Stimulated activated CD4-positive, alpha-beta T cell treated with anti-CD3 and anti-CD28 coated beads, Interleukin-1b, Interleukin-23, amount 100 ng/mL, for 24 hours (primary cell): ENCODE measurements at places on chromosomes 13 and 19.

DNA sequence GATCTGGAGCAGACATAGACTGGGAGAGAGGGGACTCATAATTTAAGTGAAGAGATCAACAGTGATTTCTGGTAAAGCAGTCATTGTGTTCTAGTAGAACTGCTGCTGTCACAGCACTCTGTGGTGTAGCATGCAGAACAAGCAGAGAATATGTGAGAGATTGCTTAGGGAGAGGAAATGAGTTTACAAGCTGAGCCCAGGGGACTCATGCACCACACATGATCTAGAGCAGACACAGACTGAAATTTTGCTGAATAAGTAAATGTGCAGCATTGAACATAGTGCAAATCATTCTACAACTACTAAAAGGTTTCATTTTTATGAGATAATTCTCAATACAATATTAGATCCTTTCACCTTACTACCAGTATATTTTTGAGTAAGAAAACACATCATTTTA is 125.7 kb downstream of the MYO16 start:
- no peak for DNase-seq

DNA sequence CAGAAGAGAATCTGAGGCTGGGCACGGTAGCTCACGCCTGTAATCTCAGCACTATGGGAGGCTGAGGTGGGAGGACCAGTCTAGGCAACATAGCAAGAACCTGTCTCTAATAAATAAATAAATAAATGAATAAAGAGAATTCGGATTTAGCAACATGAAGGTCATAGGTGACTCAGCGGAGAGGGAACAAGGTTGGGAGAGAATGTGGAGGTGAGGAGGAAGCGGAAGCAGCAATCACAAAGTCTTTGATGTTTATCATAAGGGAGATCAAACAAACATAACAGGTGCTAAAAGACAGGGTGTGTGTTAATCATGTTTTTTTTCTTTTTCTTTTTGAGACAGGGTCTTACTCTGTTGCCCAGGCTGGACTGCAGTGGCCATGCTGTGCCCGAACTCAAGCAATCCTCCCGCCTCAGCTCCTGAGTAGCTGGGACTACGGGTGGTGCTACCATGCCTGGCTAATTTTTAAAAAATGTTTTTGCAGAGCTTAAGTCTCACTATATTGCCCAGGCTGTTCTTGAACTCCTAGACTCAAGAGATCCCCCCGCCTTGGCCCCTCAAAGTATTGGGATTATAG is 16.3 kb downstream of the PBX4 start:
- no peak for DNase-seq

DNA sequence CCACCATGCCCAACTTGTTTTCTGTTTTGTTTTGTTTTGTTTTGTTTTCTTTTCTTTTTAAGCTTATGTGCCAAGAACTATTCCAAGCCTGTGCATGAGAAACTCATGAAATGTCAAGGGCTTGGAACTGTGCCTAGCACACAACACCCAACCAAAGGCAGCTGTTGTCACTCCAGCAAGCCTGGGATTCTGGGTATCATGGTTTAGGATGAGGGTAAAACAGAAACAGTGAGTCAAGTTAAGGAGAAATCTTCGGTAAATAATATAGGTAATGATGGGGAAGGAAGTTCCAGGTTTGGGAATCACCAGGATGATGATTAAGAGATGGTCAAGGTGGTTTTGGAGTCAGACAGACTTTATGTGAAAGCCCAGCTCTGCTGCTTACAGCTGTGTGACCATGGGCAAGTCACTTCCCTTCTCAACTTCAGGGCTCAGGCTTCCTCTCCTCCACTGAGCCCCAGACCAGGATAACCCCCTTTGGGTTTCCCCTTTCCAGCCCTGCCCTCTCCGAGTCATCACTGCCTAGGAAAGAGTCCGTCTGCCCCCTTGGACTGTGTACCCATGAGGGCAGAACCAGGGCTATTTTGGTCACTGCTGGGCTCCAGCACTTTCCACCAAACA is 5.0 kb downstream of the PVR start:
- no peak for DNase-seq

- DNase-seq = no peak
Observed at GRCh38 chr19:10001899-10002298, 8.4 kb downstream of the COL5A3 start.

DNA sequence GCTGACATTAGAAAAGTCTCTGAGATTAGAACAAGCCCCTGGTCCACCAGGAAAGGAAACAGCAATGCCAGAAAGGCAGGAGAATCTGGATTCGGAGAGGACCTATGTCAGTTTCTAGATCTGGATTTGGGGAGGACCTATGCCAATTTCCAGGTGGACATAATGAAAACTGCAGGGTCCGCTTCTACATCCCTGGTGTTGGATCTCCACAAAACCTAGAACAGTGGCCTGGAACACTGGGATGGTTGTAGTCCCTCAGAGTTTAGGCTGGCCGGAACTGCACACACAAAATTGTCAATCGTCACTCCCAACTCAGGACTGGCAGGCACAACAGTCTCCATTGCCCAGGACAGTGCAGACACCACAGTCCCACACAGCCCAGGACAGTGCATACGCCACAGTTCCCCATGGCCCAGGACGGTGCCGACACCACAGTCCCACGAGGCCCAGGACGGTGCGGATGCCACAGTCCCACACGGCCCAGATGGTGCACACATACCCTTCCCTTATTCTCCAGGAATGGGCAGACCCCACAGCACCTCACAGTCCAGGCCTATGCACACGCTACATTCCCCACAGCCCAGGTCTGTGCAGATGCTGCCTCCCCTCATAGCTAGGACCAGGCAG is 341.7 kb downstream of the UQCRFS1 start:
- no peak for DNase-seq

DNA sequence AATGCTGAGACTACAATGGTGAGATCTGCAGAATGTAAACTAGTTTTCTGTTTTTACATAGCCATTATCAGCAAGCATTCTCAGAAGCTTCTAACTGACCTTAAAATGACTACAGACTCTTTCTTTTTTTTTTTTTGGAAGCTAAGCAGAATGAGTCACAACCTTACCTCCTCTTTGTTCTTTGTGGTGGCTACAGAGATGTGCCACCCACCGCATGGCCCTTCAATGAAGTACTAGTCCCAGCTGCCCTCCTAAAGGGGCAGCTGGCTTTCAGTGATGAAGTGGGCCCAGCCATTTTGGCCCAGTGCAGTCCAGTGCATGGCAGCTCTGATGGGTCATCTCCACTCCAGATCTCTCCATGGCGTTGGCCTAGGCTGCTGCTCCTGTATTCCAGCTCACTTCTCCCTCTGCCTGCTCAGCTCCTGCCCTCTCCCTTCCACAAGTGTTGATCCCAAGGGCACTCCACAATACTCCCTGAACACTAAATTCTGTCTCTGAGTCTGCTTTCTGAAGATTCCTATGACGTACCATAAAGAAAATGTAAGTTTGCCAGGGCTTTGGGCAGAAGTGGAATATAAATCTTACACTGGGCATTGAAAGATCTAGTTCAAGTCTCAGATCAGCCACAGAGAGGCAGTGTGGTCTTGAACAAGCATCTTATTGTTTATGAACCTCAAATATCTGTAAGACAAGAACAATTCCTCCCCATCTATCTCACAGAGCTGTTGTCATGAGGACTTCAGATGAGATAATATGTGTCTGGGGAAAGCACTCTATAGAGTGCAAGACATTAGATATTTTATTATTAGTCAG is 85.6 kb downstream of the RXFP2 start:
- DNase-seq = no peak

DNA sequence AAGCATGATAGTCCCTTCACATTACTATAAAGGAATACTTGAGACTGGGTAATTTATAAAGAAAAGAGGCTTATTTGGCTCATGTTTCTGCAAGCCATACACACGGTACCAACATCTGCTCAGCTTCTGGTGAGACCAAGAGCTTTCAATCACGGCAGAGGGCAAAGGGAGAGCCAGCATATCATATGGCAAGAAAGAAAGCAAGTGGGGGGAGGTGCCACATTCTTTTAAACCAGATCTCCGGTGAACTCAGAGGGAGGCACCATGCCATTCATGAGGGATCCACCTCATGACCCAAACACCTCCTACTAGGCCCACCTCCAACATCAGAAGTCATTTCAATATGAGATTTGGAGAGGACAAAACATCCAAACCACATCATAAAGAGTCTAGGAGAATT is 20.3 kb downstream of the XPO4 start:
- no peak for DNase-seq

GRCh38 chr13:98457053-98457452 is 119.9 kb downstream of the STK24 start:
- no peak for DNase-seq
